AG04449 (cell line): ENCODE measurements at places on chromosomes 3 and 15.

DNA sequence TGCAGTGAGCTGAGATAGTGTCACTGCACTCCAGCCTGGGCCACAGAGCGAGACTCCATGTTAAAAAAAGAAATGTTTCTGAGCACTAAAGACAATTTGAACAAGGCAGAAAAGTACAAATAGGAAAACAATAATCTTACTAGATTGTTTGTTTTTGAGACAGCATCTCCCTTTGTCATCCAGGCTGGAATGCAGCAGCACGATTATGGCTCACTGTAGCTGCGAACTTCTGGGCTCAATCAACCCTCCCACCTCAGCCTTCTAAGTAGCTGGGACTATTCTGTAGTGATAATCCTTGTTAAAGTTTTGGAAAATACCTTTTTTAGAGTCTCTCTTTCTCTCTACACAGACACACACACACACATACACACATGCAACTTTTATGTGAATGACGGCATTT lies 107.1 kb downstream of the LPP start:
- no peak for DNase-seq

DNA sequence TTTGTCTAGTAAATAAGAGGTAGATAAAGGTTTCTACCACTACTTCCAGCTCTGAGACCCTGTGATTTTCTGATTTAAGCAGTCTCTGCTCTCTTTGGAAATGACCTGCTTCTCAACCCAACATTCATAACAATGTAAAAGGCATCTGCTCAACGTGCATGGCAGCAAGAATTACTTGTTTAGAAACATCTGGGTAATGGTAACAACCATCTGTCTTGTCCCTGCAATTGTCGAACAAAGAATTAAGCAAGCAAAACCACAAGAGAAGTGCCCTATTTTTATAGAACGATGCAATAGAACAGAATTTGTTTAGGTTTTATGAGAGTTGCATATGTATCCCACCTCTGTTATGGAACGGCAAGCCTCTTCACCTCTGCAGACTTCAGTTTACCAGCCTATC lies 7.1 kb upstream of the FSIP1 start:
- no peak for DNase-seq

GRCh38 chr3:53801319-53801718 lies 44.9 kb downstream of the CHDH start:
- DNase-seq, result no peak

DNA sequence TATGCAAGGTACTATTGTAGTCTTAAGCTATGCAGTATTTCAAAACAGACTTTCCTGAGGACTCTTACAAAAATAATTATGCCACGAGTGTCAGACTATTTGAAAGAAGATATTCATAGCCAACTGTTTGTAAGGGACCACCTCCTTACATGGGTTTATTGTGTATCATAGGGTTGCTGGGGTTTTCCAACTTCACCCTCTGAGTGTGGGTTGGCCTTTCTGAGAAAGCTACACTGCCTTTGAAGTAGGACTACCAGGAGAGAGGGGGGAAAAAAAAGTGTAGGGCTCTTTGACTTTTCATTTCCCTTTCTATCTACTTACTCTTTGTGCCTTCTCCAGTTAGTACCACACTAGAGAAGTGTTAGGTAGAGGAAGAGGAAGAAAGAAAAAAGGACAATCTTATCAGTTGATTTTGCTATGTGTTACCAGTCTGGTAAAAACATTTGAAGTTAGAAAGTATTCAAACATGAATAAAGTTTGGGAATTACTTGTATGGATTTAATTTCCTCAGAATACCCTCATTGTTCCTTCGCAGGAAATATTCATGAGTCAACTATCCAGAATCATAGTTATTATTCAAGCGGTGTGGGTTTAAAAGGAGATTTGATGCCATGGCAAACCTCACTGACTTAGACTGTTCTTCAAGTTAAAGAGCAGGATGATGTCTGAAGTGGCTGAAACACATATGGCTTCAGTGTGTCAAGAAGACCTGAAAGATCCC lies 329.3 kb upstream of the THBS1 start:
- no peak for DNase-seq

DNA sequence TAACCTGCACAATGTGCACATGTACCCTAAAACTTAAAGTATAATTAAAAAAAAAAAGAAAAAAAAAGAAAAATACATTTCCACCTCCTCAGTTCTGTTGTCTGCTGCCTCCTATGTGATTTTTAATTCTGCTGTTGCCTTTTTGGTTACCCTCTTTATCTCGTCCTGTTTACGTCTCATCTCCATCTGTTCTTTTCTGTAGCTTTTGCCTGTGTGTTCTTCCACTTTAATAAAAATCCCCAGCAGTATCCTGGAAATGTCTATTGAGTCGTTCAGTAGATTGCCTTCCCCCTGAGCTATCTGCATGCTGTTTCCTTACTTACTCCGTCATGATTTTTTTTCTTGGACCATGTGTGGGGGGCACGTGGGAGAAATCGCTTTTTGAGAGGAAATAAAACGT lies 302.5 kb downstream of the FEZF2 start:
- no peak for DNase-seq

- no peak for DNase-seq
Observed at GRCh38 chr3:35932995-35933394, 293.7 kb downstream of the ARPP21 start.

DNA sequence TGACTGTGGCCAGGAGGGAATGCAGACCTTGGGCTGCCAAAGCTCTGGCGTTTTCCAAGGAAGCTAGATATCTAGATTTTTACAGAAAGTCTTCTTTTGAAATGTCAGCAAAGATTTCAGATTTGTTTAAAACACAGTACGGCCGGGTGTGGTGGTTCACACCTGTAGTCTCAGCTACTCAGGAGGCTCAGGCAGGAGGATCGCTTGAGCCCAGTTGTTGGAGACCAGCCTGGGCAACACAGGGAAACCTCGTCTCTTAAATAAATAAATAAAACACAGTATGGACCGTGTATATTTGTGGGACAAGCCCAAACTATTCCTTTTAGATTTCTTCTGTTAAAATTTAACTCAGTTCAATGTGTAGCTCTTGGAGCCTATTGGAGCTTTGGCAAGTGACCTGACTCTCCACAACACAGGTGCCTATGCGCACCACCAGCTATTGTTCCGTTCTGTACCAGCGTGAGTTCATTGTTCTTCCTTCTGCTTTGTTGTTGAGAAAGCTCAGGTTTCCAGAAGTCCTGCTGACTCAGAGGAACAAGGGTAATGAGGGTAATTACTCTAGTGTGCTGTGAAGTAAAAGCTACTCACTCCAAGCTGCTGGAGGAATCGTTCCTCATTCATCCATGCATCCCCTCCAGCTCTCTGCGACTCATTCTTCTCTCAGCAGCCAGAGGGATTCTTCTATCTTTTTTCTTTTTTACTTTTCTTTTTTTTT lies 73.1 kb upstream of the SLC6A6 start:
- no peak for DNase-seq

DNA sequence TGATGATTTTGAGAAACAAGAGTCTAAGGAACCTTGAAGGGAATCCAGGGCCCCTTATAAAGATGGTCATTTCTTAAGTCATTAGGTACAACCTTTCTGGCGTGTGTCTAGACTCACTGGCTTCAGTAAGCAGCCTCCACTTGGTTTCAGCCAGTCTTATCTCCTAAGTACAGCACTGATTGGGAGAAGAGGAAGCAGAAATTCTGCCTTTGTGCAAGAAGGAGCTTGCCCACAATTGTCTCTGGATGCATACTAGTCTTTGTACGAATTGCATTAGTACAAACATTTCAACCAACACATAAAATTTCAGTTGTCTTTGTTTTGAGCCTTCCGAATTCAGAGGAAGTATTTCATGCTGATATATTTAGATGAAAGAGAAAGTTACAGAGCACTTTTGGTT lies 139.4 kb downstream of the SLCO3A1 start:
- no peak for DNase-seq

- DNase-seq, result no peak
Observed at GRCh38 chr15:86571873-86572272, 492.2 kb downstream of the AGBL1 start.

GRCh38 chr3:52845691-52846431 lies 11.0 kb upstream of the MUSTN1 start:
- no peak for DNase-seq

DNA sequence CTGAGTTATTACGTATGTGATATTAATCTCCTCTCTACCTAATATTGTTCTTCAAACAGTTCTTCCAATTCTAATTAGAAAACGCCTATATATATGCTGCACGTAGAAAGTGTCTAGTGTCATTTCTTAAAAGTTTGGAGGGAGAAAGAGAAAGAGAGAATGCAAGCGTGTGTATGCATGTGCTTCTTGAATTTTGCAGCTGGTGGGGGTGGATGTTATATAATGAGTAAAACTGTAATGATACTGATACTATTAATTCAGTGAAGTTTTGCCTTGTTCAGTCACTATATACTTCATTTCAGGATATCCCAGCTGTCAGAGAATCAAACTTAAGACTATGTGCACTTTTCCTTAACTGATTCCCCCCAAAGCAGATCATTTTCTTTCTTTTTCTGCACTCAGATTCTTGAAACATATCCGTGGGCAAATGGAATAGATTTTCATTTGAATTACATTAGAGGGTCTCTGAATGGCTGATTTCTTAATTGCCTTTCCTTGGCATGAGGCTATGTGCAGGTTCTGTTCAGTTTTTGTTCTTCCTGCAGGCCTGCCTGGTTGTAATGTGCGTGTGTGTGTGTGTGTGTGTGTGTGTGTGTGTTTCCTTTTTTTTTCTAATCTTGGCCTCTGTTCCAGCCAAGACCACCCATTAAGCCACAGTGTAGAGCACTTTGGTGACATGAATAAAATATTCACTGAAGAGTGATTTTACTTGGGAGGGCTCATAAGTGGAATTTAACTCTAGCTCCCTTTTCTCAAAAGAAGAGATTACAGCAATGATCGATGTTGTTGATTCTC lies 617.5 kb downstream of the RBMS3 start:
- no peak for DNase-seq

DNA sequence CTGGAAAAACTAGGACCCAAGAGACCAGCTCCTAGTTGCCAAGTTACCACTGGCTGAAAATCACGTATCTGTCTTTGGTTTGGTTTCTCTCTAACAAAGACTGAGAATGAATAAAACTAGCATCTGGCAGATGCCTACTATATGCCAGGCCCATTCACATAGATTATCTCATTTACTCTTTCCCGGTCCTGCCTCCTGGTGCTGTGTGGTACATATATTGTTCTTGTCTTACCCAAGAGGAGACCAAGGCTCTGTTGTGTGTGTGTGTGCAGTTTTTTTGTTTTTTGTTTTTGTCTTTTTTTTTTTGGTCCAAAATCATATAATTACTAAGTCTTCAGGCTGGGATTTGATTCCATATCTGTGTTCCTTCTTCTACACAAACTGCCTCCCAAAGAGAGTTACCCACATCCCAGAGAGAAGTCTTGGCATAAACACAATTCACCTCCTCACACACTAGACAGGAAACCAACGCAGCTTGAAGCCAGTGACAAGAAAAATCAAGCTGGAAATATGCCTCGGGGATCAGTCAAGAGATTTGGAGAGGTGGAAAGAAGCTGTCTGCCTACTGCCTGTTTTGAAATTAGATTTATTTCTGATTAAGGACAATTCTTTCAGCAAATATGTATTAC lies 891 bp downstream of the AHSG start:
- no peak for DNase-seq

- DNase-seq, result no peak
Observed at GRCh38 chr3:20846066-20846465, 660.1 kb upstream of the SGO1 start.

DNA sequence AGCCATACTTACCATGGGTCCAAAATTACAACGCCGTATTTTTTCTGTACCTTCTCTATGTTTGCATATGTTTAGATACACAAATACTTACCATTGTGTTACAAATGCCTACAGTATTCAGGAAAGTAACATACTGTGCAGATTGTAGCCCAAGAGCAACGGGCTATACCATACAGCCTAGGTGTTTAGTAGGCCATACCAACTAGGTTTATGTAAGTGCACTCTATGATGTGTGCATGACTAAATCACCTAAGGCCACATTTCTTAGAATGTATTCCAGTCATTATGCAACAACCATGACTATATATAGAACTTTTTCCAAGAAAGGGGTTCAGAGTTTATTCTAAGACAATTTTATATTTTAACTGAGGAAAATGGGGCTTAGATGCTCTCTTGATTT lies 411.7 kb downstream of the MAGI1 start:
- DNase-seq, result no peak

GRCh38 chr15:60044636-60045270 lies 40.6 kb downstream of the FOXB1 start:
- DNase-seq, result no peak

GRCh38 chr3:12420393-12420792 lies 63.9 kb upstream of the TSEN2 start:
- DNase-seq, result no peak

GRCh38 chr3:44511238-44511566 lies 33.7 kb upstream of the ZNF445 start:
- no peak for DNase-seq
